C1 segment of cervical spinal cord (tissue), 14 donors: ENCODE measurements at places on chromosomes 2 and 18.

DNA sequence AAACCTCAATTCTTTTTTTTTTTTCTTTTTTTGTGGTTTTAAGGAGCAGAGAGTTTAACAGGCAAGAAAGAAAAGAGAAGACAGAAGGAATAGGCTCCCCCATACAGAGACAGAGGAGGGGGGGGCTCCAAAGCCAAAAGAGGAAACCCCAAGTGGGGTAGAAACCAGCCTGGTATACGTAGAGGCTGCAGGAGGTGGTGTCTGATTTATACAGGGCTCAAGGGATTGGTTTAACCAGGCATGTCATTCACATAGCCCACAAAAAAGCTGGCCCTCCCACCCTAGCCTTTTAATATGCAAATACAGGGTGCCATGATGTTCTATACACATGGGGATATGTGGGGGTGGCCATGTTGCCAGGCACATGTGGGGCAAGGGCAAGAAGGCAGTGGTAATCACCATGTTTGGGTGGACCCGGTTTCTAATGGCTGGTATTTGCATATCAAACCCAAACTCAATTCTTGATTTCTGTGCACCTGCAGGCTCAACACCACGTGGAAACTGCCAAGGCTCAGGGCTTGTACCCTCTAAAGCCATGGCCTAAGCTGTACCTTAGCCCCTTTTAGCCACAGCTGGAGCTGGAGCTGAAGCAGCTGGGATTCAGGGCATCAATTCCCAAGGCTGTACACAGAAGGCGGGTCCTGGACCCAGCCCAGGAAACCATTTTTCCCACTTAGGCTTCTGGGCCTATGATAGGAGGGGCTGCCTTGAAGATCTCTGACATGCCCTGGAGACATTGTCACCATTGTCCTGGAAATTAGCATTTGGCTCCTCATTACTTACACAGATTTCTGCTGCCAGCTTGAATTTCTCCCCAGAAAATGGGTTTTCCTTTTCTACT, 170.3 kb downstream of the MAIP1 start:
- DNase-seq, result no peak

GRCh38 chr18:8706791-8707555, 1.6 kb downstream of the MTCL1 start:
- DNase-seq, result no peak

DNA sequence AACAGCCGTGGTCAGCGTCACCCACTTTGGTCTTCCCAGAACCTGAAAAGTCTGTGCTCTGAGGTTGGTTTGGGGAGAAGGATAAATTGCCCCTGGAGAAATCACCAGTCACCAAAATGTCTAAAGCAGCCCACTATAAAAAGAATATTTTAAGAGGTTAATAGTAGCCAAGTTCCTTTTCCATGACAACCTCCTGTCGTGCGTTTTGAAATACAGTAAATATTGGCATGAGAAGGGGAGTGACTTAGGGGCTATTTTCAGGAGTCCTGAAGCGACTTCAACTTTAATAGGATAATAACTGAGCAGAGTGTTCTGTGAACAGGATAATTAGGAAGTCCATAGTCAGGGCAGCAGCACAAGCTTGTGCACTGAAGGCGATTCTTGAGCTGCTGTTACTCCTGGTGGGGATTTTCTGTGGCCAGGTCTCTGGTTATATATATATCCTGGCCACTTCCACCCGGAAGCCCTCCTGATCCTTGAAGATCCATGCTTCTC, 49.3 kb downstream of the RNF144A start:
- DNase-seq, result no peak

DNA sequence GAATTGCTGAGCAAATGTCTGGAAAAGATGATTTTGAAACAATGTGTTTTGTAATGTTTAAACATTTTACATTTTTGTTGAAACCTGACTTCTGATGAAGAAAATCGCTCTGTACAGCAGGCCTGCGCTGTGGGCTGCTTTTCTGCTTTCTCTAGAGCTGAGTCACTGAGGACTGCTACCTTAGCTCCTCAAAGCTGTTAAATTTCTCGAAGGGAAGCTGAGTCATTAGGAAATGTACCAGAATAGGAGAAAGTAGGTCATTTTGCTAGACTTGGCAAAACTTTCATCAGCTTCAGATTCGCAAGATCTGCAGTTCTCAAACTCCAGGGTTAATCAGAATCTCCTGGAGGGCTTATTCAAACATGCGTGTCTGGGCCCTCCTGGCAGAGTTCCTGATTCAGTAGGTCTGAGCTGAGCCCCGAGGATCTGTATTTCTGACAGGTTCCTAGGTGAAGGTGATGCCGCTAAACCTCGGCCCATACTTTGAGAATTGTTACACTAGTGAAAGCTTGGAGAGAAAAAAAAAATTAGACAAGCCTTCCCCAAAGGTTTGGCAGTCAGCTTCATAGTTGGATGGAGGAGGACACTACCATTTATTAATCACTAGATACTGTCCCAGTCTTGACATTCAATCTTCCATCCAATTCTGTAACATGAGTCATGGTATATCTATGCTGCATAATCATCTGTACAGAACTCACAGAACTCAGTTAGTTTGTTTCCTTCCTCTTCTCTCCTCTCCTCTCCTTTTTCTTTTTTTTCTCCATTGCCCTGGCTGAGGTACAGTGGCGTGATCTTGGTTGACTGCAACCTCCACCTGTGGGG, 297.6 kb downstream of the PARD3B start:
- peak; percentile 2 for DNase-seq

GRCh38 chr2:109105113-109105512, 23.9 kb upstream of the SH3RF3 start:
- no peak for DNase-seq

- no peak for DNase-seq
Measured at GRCh38 chr2:16687955-16688354, 22.3 kb upstream of the CYRIA start.

- DNase-seq, result no peak
Measured at GRCh38 chr2:111128096-111128495, 7.4 kb downstream of the BCL2L11 start.

GRCh38 chr2:33518200-33518599, 41.8 kb downstream of the RASGRP3 start:
- no peak for DNase-seq

DNA sequence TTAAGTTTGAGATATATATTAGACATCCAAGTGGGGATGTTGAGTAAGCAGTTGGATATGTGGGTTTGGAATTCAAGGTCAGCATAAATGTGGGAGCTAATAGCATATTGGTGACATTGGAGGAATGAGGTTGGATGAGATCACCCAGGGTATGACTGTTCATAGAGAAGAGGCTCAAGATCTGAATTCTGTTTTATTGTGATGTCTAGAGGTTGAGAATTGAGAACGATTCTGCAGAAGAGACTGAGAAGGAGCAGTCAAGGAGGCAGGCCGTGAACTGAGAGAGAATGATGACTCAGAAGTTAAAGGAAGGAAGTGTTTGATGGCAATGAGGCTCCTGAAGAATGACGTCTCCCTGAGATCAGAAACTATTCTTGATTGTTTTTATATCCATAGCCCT, 5.9 kb downstream of the SERPINB11 start:
- DNase-seq, result no peak

DNA sequence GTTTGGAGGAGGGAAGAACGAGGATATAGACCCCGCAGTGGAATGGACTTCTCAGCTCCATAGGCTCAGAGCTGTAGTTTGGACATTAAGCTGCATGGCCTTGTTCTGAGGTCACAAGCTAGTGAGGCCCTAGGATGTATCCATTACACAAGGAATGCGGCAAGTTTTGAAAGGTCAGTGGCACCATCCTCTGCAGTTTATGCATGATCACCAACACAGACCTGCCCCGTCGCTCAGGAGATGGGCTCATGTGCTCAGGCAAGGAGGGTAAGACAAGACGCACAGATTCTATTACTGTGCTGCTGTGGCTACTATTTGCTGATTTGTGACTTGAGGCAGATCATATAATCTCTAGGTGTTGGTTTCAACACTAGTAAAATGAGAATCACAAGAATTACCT, 110.9 kb downstream of the FAM161A start:
- DNase-seq, result no peak

- DNase-seq, result no peak
Measured at GRCh38 chr2:176419591-176420071, 150.4 kb downstream of the MTX2 start.

DNA sequence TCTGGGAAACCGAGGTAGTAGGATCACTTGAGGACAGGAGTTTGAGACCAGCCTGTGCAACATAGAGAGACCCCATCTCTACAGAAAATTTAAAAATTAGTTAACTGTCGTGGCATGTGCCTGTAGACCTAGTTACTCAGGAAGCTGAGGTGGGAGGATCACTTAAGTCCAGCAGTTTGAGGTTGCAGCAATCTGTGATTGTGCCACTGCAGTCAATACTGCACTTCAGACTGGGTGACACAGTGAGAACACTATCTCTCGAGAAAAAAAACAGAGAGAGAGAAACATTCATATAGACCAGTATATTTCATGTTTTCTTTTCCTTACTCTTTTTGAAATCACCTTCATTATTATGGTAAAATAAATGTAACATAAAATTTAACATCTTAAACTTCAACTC, 290.7 kb upstream of the CYP26B1 start:
- DNase-seq, result no peak

DNA sequence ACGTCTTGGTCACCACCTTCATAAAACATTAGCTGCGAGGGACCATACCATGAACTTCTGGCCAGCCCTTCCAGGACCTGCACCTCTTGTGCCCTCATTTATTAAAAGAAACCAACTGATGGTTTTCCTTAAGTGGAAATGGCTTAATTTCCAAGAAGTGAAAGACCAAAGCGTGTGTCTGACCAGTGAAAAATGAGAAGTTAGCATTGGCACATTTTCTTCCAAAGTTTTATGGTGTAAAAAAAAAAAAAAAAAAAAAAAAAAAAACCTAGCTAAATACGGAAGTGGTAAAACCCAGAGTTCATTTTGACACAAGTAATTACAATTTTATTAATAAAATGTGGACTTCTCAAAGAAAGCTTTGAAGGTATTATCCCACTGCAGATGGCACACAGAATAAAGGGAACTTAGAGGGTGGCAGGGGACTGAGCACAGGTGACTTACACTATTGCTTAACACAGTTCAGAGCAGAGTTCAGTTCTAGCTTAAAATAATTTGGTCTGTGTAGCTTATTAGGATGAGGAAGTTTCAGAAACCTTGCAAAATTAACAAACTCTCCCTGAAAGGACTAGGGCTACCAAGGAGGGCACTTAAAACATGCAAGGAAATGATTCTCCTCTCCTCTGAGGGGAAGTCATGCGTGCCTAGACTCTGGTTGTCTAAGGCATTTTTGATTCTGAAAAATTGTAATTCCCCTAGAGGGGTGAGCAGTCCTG, 42.2 kb upstream of the EPG5 start:
- DNase-seq, result no peak

GRCh38 chr2:143452817-143453451, 323.7 kb downstream of the ARHGAP15 start:
- DNase-seq, result no peak

DNA sequence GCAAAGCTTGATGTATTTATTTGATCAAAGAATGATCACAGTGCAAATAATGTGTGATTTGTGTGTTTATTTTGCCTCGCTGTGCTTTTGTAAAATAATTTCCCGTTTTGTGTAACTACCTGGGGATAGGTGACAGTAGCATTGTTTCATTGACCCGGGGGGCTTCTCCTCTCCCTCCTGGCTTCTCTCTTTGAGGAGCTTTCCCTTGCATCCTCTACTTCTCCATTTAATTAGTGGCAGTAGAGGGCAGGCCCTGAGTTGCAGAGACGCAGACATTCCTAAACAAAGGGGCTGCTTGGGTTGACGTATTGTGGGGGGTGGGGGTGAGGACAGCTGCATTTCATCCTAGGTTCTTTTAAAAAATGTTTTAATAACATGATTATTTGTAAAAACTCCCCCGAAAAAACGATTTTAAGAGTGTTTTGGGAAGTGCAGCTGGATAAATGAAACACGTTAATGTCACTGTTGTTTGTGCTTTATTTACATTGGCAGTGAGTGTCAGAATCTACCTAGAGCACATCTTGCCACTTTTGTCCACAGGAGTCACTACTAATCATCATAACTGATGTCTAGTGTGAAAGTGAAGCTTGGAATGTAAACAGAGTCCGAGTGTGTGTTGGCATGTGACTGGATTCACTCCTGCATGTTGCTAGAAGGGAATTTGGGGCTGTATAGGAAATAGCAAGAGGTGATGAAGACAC, 2.2 kb downstream of the NEDD4L start:
- DNase-seq, result no peak

GRCh38 chr2:146602856-146603255, 1242.0 kb upstream of the ACVR2A start:
- DNase-seq, result no peak

- DNase-seq, result no peak
Measured at GRCh38 chr18:45166836-45167551, 448.3 kb upstream of the SLC14A2 start.

DNA sequence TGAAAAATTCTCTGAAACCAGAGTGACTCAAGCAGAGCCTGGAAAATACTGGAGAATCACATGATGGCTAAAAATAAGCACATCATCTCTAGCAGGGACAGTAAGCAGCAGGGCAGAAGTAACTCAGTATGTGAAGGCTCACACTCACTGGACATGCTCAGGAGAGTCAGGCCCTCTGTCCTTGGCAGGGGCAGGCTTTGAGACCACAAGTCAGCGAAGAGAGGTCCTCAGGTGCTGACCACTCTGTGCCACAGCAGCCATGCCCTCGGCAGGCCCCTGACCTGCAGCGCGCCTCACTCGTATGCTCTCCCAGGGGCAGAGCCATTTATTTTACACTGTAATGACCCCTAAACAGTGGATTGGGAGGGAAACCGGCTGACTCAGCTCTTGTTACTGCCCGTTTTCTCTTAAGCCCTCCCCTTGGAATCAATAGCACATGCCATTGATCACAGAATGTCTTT, 76.8 kb downstream of the MAPRE2 start:
- no peak for DNase-seq

DNA sequence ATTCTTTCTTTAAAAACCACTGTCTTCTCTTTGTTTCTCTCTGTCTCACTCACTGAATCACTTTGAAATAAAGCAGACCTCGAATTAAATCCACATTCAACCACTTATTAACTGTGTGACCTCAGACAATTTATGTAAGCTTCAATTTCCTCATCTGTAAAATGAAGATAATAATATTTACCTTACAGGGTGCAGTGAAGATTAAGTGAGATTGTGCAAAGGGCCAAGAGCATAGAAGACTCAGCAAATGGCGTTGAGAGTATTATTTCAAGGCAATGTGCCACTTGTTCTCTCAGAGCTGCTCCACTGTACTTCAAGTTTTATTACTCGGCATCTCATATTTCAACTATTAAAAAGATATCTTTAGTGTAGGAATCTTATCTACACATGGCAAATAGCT, 454.2 kb upstream of the HNRNPA3 start:
- no peak for DNase-seq

GRCh38 chr18:6624271-6624660, 105.2 kb upstream of the ARHGAP28 start:
- no peak for DNase-seq

DNA sequence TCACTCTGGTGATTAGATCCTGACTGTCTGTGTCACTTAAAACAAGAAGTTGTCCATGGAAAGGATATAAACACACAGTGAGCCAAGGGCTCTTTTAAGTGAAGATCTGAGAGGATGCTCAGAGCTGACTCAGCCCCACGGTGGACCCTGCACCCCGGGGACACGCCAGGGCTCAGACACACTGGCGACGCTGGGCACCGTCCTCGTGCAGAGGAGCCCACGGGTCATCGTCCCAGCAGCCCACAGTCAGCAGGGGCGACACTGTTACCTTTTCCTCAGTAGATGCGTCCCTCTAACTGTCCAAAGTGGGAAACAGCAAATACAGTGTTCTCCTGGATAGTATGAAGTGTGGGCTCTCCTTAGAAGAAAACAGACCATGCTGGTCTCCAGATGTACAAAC, 225.6 kb downstream of the HDAC4 start:
- DNase-seq, result no peak
